ENCODE measurements at places on chromosomes 5 and 9.
A peak's percentile ranks its signal among the peaks of the same experiment; 100 is the strongest.

- no peak for DNase-seq
These were observed 47.5 kb downstream of the C5orf22 start for GRCh38 chr5:31579558-31579957.

GRCh38 chr9:28661853-28662252 lies 1088.6 kb upstream of the C9orf72 start:
- DNase-seq: no peak

DNA sequence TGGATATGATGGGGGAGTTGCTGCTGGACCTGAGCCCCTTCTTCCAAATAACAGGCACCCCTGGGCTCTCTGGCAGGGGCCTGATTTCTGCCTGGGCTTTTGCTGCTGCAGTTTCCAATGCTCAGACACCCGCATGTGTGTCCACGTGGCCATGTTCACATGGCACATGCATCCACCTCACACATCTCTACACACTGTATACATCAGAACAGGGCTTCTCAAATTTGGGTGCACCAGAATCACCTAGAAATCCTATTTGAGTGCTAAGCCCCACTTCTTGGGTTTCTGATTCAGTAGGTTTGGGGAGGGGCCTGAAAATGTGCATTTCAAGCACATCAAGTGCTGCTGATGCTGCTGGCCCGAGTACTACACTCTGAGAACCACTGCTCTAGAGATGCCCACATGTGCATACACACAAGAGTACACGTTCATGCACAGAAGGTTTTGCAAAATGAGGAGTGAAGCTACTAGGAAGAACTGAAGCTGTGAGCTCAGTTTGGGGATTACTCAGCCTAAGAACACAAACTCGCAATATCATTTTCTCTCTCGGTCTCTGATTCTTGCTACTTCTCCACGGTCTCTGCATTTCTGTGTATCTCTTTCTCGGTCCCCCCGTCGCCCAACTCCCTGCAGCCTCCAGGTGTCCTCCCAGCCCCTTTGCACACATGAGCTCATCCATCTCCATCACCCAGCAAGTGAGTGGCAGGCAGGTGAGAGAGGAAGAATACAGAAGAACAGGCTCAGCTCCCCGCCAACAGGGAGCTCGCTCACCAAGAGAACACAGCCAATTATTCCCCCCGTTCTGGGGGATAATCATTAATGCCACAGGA lies 97.0 kb downstream of the PCDH1 start:
- DNase-seq: no peak

DNA sequence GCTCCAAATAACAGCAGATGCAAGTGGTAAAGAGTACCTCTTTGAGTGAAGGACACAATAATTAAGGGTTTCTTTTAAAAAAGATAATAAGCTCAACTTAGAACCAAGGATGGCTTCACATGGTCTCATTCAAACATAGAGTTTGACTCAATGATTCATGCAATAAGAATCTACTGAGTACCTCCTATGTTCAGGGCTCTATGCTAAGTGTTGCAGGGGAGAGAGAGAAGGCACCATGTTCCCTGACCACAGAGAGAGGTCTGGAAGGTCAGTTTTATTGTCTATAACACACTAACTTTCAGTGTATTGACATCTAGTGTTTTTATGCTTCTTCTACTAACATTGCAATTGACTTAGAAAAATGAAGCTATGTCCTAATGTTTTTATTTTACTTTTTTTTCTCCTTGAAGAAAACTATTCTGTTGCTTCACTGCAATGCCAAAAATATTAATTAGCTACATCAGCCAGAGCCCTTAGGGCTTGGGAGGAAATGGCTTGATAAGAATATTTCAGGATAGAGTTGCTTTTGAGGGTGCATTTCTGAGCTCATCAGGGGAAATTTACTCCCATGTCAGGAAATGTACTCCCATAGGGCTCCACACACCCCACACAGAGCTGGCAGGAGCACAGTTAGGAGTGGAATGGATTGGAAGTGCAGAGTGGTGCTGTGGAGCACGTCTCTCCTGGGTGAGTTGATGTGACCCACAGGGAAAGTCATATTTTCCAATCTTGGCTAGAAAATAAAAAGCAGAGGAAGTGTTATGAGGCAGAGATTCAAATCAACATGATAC lies 106.6 kb downstream of the PDE8B start:
- DNase-seq: no peak

GRCh38 chr5:142826741-142827492 lies 56.7 kb downstream of the ARHGAP26 start:
- DNase-seq: peak; percentile 17

DNA sequence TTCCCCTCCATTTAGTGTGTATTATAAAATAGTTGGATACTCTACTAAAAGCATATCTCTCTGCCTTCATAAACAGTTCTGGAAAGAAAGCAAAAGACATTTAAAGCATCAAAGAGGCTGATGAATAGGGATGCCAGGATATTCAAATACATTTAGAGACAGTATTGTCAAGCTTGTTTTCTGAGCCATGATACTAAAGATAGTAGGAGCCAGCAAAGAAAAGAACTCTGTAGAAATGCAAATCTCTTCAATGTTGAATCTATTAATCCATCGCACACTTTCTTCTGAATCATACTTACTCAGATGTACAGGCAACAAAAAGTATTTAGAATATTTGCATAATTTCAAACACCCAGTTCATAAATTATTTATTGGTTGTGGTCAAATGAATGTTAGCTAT lies 207.1 kb upstream of the MEF2C start:
- DNase-seq: no peak

- no peak for DNase-seq
These were observed 3.6 kb upstream of the AGPAT2 start for GRCh38 chr9:136690806-136691261.

DNA sequence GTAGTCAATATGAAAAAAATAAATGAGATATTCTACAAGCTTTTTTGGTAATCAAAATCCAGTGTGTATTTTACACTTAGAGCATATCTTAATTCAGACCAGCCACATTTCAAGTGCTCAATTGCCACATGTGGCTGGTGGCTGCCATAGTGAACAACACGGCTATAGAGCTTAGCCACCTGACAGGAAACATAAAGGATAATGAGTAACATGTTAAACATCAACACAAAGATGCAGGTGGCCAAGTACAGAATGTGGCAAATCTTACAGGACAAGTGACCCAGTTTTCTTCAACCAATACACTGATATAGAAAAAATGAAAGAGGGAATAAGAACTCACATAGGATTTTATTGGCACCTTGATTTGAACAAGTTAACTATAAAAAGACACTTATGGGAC lies 61.4 kb downstream of the KIF24 start:
- no peak for DNase-seq

GRCh38 chr5:167949435-167949834 lies 342.0 kb upstream of the WWC1 start:
- DNase-seq: no peak

GRCh38 chr5:127353796-127354195 lies 63.2 kb downstream of the MEGF10 start:
- peak; percentile 27 for DNase-seq

- no peak for DNase-seq
These were observed 127.9 kb upstream of the PALM2AKAP2 start for GRCh38 chr9:109652112-109652511.

GRCh38 chr9:127397646-127398274 lies 791 bp downstream of the SLC2A8 start:
- DNase-seq: peak; percentile 17

- no peak for DNase-seq
These were observed 480.7 kb downstream of the CSNK1G3 start for GRCh38 chr5:123992641-123993040.

DNA sequence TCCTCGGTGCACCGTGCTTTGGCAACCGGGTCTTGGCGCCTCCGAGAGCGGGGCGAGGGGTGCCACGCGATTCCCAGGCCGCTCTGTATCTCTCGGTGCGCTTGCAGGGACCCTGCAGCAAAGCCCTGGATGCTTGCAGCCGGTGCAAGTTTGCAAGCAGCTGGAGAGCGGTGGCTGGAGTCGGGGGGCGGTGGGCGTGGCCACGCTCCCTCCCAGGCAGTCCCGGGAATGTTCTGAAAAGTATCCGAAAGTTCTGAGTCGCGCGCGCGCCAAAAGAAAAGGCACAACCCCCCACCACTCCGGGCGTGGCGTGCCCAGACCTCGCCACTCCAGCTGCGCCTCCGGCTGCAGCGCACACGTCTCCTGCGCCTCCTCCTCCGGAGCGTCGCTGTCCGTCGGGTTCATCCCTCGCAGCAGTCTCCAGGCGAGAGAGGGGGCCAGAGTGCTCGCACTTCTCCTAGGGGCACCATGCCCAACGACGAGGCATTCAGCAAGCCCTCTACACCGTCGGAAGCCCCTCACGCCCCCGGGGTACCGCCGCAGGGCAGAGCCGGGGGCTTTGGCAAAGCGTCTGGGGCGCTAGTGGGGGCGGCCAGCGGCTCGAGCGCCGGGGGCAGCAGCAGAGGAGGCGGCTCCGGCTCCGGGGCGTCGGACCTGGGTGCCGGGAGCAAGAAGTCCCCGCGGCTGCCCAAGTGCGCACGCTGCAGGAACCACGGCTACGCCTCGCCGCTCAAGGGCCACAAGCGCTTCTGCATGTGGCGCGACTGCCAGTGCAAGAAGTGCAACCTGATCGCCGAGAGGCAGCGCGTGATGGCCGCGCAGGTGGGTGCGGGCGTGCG lies at the start of gene DMRT1:
Gene DMRT1 (plus strand): TSS at position 327 of the 839 bp plus-strand sequence. CDS start 142 bp downstream, at position 469.
- no peak for DNase-seq

GRCh38 chr9:20989923-20990341 lies 41.5 kb downstream of the HACD4 start:
- DNase-seq: no peak

DNA sequence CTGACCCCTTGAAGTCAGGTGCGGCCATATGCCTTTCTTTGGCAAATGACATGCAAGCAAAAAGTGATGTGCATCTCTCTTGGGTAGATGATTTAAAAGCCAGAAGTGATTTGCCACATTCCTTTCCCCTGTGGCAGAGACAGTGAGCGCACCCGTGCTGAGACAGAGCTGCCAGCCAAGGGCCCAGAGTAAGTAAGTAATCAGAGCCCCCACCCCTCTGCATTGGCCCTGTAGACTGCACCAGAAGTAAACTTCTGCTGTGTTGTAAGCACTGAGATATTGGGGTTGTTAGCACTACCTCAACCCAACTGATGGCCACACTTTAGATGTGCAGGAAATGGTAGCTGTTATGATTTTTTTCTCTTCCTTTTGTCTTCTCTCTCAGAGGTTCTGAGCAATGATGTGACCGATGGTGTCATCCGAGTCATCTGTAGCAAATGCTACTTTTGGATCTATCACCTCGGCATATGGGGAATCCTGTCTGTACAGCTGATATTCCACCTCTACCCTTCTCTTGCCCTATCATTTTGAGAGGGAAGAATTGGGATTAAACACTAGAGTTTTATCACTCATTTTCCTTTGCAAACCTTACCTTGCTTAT lies 58.0 kb downstream of the DOCK2 start:
- DNase-seq: no peak

- no peak for DNase-seq
These were observed 645.0 kb upstream of the KLF4 start for GRCh38 chr9:108134486-108135128.

DNA sequence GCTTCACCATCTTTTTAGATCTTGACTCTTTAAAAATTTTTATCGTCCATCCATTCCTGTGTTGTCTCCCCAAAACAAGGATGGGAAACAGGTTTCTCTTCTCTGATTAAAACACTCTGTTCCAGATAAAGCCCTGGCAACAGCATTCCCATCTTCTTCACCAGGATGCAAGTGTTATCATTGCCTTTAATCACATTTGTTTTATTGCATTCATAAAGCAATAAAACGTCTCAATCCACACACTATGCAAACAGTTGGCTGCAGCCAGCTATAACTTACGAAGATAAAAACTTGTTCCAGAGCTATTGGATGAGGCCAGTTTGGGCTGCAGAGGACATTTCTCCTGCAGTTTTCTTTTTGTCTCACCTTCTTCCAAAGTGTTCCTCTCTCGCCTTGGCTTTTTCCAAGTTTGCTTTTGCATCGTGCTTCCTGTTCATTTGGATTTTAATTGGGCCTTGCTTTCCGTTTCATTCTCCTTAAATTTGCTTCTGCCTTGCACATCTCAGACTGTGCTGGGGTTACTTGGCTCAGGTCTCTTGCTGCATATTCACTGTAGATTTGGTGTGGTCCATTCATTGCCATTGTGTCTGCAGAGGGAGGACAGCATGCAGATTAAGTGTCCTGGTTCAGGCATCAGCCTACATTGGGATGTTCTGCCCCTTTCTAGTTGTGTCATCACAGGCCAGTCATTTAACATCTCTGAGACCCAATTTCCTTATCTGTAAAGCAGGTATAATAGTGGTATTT lies 136.5 kb upstream of the LIFR start:
- no peak for DNase-seq

GRCh38 chr5:158854260-158854783 lies 245.4 kb downstream of the EBF1 start:
- no peak for DNase-seq

DNA sequence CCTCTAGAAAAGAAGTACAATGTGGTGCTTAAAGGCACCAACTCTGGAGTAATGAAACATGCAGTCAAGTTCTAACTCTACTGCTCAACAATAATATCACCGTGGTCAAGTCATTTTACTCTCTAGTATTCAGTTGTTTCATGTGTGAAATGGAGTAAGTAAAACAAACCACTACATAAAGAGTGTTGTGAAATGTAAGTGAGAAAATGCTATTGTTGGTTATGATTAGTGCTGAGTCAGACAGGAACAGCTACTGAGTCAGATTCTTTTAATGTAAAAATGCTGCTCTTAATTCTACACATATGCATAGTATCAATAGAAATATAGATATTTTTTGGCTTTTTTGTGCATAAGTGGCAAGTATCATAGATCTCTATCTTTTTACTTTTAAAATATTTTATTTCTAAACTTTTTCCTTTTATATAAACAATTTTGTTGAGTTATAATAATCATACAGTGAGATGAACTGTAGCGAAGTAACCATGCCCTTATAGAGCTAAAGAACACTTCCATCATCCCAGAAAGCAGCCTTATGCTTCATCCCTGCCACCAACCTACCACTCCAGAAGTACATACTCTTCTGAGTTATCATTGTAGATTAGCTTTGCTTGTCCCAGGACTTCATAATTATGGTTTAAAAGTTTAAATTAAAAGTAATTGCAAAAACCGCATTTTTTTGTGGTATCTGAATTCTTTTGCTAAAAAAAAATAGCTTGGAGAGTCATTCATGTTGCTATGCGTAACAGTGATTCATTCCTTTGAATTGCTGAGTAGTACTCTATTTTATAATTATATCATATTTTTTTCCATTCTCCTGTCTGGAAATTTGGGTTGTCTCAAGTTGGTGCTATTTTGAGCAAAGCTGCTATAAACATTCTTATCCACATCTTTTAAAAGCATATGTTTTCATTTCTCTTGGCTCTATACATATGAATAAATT lies 548.2 kb upstream of the CLINT1 start:
- DNase-seq: no peak

- no peak for DNase-seq
These were observed 91.7 kb downstream of the TENT4A start for GRCh38 chr5:6804766-6805501.

DNA sequence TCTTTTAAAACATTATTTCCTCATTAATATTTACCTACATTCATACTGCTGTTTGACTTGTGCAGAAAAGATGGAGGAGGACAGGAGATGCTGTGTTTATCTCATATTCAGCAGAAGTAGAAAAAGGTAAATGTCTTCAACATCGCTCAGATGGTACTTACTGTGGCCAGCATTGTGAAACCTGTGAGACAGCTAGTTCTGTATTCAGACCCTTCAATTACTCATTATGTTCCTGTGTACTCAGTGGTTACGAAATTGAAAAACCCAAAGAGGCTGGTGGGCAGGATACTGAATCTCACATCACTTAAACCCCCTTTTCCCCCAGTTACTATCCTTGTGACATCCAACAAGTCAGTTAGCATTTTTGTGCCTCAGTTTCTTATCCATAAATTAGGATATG lies 216.0 kb downstream of the KDM4C start:
- DNase-seq: no peak
